Pericardium fibroblast (primary cell): ENCODE measurements at places on chromosomes 13 and 19. TPM values are rescaled to one million over a fixed set of nuclear protein-coding genes. Genes with fewer than 3 reads are reported as not detected.

The COG3 gene
- 12.5 and 25.1 TPM in 2 replicates for total RNA-seq

The PSG1 gene
- total RNA-seq, result not detected in 2 replicates

The PEX11G gene
- 1.6 and 4.0 TPM in 2 replicates for total RNA-seq

The ZNF266 gene
- total RNA-seq, result 7.3 and 7.7 TPM in 2 replicates

The KLHL26 gene
- total RNA-seq, result 4.8 and 6.5 TPM in 2 replicates

The DBP gene
- 2.7 and 3.7 TPM in 2 replicates for total RNA-seq

The ZNF844 gene
- 3.7 and 5.4 TPM in 2 replicates for total RNA-seq

The CEACAM19 gene
- total RNA-seq, result 1.3 and 1.4 TPM in 2 replicates

The SYNE4 gene
- 0.35 TPM in 1 of 2 replicates, not detected in the other for total RNA-seq

The FXYD1 gene
- 8.5 and 18.8 TPM in 2 replicates for total RNA-seq

The CEBPA gene
- total RNA-seq, result 1.7 and 2.8 TPM in 2 replicates
